ENCODE measurements at places on chromosomes 2 and 18.

DNA sequence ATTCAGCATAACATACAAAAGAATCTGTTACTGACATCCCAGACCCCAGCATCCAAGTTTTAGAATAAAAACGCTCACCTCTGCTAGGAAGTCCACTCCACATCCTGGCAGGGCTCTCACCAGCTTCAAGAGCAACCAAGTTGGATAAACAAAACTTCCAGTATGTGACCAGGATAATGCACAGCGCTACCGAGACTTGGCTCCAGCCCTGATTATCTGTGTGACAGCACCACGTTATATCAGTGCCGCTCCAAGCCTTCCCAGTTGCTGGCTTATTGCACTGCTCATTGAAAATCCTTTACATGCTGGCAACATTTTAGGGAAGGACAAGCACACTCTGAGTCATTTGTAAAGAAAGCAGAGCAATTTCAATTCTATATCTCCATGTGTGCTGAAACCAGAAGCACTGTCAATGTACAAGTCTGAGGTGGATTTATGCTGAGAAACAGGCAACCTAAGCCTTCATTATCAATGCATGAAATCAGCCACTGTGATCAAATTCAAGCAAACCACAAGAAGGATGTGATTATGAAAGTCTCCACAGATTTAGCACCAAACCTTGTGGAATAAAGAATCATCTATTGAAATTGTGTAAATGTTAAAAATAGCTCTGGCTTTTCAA lies 115.7 kb downstream of the ZNF385B start:
- H3K27ac ChIP-seq: no peak overlapping the region
- no peaks in the 10 kb centered on the region for H3K4me1 ChIP-seq
- DNase-seq: no peak
- H3K4me3 ChIP-seq: no peak overlapping the region

DNA sequence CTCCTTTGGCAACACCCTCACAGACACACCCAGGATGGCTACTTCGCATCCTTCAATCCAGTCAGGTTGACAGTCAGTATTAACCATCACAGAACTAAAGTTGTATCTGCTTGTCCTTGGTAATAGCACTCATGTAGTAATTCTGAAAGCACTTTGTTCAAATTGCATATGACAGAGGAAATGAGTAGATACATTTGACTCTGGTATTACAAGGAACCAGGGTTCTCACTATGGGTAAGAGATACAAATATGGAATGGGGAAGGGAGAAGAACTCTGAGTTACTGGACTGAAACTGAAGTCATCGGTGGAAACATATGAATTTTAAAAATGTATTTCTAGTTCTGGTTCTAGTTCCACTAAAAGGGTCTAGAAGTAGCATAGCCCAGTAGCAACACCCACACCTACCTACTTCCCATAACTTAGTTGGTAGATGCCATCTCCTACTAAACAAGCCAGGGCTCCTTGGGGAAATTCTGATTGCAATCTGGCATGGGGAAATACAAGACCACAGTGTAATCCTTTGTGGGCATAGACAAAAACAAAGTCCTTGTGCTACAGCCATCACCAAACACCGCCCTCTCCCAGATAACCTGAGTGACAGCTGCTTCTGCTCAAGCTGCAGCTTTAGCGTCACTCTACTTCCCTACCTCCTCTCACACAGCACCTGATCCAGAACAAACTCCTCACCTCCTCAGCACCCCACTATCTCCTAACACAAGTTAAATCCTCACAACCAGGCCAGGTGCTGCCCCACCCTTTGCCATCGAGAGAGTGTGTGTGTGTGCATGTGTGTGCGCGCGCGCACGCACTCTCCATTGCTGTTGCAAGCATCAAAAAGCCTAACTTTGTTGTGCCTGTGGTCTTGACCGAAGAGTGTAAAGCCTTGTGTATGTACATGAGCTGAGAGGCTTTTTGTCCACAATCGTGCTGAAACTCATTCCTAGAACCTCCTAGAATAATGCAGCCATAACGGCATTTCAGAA lies 31.4 kb upstream of the CD226 start:
- no peak overlapping the region for H3K27ac ChIP-seq
- no peaks in the 10 kb centered on the region for H3K4me1 ChIP-seq
- no peak overlapping the region for H3K4me3 ChIP-seq
- no peak for DNase-seq
- H3K27me3 ChIP-seq: no peaks in the 10 kb centered on the region

DNA sequence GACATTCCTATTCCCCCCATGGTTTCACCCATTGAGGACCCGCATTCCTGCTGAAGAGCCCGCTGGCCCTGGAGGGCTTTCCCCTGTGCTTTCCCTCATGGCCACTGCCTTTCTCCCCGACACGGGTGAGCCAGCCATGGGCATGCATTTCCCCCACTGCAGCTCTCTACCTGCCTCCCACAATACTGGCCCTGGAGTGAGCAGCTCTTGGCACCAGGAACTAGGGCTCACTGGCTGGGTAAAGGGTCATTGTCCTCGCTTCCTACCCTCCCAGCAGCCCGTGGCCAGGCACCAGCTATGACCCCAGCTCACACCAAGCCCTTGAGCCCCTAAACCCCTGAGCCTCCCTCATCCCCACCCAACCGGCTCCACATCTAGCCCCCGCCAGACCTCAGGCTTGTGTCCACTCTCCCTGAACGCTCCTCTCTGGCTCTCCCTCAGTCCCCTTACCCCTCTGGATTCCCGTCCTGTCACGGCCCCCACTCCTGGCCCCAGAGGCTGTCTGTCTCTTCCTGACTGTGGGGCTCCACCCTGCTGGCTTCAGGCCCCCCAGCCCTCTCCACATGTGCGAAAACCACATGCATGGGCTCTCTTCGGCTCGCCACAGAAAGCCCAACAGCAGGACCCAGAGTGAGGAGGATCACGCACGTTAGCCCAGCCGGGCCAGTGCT lies 199.8 kb downstream of the ZFP36L2 start:
- H3K27ac ChIP-seq: no peak overlapping the region
- H3K27me3 ChIP-seq: no peaks in the 10 kb centered on the region
- H3K4me1 ChIP-seq: no peaks in the 10 kb centered on the region

GRCh38 chr2:239605976-239606375 lies 205.2 kb upstream of the HDAC4 start:
- no peaks in the 10 kb centered on the region for H3K36me3 ChIP-seq
- H3K4me1 ChIP-seq: peaks cover 14% of the 10 kb centered on the region
- no peak overlapping the region for H3K27ac ChIP-seq
- no peak overlapping the region for H3K4me3 ChIP-seq
- no peaks in the 10 kb centered on the region for H3K27me3 ChIP-seq

- no peaks in the 10 kb centered on the region for H3K36me3 ChIP-seq
- no peaks in the 10 kb centered on the region for H3K27me3 ChIP-seq
- no peak overlapping the region for H3K27ac ChIP-seq
- no peaks in the 10 kb centered on the region for H3K4me1 ChIP-seq
Measured at GRCh38 chr18:24153397-24153796, 14.5 kb downstream of the CABYR start.

- H3K4me1 ChIP-seq: peaks cover 20% of the 10 kb centered on the region
- no peaks in the 10 kb centered on the region for H3K36me3 ChIP-seq
- DNase-seq: no peak
- H3K4me3 ChIP-seq: no peak overlapping the region
- no peak overlapping the region for H3K27ac ChIP-seq
Measured at GRCh38 chr18:79071503-79072210, 2.5 kb downstream of the ATP9B start.

GRCh38 chr2:33229646-33230045 lies 246.8 kb upstream of the RASGRP3 start:
- no peak overlapping the region for H3K4me3 ChIP-seq
- H3K27me3 ChIP-seq: no peaks in the 10 kb centered on the region
- no peaks in the 10 kb centered on the region for H3K4me1 ChIP-seq

DNA sequence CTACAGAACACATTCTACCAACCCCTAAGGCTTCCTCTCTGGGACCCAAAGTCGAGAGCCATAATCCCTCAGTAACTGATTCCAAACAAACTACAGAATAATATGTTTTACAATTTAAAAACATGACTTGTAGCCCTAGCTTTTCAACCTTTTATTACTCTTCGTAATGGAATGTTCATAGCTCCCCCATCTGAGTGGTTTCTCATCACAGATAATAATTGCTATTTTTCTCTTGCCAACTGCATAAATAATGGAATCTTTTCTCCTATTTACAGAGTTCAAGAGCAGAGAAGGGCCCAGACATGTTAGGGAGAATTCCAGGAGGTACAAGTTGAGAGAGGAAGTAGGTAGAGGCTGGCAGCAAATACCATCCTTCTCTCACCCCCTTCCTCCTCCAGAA lies 59.9 kb upstream of the CERS6 start:
- no peak overlapping the region for H3K27ac ChIP-seq
- H3K36me3 ChIP-seq: no peaks in the 10 kb centered on the region
- H3K27me3 ChIP-seq: peaks cover 3% of the 10 kb centered on the region
- no peak for DNase-seq
- no peak overlapping the region for H3K4me3 ChIP-seq

DNA sequence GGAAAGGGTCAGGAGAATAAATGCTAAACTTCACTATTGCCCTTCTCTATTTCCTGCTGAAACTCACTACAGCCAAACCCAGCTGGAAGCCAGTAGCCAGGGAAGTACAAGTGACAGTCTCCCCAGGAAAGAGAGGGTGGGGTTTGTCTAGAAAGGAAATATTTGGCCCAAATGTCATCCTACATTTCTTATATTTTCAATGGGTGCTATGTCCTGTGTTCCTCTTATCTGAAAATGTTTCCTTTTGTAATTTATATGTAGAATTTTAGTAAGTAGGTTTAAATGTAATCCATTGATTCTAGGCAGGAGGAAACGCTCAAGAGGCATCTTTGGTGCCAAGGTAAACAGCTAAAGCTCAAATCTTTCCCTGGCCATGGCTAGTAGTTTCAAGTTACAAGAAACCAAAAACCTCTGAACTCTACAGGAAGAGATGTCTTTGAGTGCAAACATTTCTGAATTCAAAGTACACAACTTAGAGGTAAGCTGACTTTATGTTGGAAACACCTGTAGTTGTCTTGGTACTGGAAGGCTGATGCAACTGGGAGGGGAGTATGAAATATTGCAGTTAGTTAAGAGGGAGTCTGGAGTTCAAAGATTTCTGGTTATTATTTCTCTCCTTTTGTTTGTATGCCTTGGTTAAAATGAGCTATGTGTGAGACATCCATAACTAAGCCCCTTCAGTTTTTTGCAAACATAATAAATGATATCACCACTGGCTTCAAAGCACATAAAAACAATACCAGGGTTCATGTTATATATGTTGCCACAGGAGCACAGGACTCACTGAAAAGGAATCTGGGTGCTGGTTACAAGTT lies 356.1 kb upstream of the ZC3H15 start:
- DNase-seq: no peak
- H3K27ac ChIP-seq: no peak overlapping the region
- no peak overlapping the region for H3K4me3 ChIP-seq
- no peaks in the 10 kb centered on the region for H3K36me3 ChIP-seq
- no peaks in the 10 kb centered on the region for H3K27me3 ChIP-seq
- no peaks in the 10 kb centered on the region for H3K4me1 ChIP-seq
